ENCODE measurements at places on chromosomes 1 and 21.

DNA sequence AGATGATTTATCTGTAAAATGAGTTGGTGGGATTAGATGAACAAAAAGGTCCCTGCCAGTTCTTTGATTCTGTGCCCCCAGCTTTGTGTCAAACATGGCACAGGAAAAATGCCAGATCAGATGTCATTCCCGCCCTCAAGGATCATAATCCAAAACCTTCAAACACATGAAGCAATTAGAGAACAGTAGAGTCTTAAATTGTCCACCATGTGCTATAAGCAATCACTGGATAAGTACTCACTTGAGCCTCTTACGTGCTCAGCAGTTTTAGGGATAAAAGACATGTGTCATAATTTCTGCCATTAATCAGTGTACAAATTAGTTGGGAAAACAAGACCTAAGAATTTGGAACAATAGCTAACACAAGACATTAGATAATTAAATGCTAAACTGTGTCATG is 15.4 kb upstream of the KIAA0040 start:
- DNase-seq = no peak

- peak; percentile 78 for DNase-seq
Measured at GRCh38 chr1:90721210-90722194, 4.4 kb upstream of the BARHL2 start.

DNA sequence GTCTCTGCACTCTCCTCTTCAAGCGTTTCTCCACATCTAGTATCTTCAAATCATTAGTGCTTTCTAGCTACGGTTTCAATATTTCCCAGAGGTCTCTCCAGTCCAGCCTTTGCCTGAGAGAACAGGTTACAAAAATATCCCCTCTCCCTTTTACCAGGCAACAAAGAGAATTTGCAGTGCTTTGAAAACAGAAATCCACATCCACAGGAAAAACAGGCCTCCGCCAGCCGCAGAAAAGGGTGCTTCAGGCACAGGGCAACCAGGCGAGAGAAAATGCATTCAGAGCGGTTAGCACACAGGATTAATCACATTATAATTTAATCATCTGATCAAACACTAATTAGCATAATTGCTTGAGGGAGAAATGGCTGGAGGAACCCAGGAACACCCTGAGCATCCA is 13.8 kb downstream of the DSCAM start:
- no peak for DNase-seq

DNA sequence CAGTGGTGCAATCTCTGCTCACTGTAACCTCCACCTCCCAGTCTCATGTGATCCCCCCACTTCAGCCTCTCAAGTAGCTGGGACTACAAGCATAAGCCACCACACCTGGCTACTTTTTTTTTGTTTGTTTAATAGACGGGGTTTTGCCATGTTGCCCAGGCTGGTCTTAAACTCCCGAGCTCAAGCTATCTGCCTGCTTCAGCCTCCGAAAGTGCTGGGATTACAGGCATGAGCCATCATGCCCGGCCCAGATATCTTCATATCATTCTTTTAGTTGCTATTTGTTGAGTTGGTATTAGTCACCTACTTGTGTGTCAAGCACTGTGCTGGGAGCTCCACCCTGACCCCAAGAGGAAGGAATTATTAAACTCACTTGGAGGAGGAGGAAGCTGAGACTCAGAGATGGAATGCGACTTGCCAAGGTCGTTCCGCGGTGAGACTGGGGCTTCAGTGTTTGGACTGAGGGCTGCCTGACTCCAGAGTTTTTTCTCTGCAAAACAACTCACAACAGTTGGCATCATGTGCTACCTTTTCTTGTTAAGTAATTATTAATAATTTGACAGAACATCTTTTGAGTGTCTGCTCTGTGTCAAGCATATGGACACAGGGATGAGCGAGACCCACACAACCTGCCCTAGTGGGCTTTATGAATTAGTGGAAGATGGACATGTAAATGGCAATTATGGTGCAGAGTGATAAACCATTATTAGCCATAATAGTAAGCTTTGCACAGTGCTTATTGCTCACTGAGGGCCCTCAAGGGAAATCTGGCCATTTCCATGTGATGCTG is 132.0 kb downstream of the FOXD2 start:
- peak; percentile 73 for DNase-seq

DNA sequence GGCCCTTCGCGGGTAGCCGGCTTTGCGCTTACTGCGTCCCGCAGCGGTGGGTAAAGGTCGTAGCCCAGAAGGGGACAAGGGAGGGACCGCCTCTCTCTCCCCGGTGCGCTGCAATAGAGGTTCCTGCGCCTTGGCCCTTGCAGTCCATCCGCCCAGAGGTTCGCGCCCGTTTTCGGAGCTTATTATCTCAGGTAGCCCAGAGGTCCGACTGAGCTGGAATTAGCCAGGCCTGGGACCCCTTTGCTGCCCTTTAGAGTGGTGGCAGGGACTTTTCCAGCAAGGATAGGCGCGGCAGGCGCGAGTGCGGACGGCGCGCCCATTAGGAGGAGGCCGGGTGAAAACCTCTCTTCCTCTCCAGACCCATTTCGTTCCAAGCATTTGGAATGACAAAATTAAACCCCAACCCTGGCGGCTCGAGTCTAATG is 5.0 kb downstream of the LHX4 start:
- peak; percentile 67 for DNase-seq

DNA sequence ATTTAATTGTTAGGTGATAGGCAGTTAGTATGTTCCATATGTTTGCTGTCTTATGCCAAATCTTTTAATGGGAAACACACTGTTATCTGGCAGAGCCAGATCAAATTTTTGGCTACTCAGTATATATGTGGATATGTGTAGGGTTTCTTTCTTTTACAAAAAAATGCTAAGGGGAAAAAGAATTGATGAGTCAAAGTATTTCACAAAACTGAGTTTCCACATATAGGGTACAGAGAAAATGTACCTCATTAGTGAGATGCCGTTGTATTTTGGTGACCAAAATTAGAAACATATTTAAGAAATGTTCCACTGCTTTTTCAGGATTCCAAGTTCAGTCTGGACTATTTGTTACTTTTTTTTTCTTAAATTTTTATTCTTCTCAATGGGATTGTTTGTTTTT is 201.2 kb upstream of the PTGFR start:
- no peak for DNase-seq

DNA sequence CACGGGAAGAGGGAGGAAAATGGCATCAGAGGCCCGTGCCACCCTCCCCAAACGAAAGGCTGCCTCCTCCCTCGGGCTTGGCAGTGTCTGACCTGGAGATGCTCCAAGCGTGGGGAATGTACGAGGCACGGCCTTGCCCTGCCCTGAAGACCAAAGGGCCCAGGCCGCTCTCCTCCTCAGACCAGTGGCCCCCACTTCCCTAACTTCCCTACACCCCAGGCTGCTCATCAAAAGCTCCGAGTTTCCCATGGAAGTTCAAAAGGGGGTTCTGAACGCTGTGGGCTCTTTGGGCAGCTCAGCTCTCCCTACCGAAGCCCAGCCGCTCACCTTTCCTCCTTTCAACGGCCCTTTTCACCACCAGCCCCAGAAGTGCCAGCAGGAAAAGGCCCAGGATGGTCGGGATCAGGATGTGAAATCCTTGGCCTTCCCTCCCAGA is 11.8 kb downstream of the FCMR start:
- no peak for DNase-seq

DNA sequence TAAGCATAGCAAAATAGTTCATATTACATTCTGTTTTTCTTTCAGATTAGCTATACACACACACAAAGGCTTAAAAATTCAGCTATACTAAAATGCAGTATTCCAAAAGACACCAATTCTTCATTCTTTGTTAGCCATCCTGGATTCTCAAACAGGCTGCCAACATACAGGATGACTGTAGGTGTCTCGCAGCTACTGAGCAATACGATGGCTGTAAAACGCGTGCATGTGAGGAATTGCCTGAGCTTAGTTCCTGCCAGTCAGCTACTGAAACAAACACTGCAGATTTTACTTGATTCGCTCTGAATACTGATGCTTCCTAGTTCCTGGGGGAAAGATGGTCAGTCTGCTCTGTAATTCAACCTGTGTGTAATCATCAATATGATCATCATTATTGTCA is 24.7 kb upstream of the HMGN1 start:
- DNase-seq = peak; percentile 40

DNA sequence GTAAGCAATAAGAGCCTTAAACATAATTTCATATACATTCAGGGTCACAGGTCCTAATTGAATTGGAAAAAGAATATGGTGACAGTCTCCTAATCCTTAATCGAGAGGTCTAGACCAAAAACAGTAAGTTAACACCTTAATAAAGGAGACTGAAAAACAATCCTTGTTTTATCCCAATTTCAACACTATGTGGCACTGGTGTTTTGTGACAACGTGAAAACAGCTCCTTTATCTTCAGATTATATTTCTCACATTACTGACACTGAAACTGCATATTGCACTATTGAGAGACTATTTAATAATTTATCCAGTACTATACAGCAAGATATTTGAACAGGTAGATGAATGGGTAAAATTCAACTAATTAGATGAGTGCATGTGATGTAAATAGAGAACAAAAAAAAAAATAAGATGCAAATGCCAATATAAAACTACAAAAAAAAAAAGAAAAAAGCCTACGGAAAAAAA is 34.1 kb downstream of the TP53BP2 start:
- no peak for DNase-seq

DNA sequence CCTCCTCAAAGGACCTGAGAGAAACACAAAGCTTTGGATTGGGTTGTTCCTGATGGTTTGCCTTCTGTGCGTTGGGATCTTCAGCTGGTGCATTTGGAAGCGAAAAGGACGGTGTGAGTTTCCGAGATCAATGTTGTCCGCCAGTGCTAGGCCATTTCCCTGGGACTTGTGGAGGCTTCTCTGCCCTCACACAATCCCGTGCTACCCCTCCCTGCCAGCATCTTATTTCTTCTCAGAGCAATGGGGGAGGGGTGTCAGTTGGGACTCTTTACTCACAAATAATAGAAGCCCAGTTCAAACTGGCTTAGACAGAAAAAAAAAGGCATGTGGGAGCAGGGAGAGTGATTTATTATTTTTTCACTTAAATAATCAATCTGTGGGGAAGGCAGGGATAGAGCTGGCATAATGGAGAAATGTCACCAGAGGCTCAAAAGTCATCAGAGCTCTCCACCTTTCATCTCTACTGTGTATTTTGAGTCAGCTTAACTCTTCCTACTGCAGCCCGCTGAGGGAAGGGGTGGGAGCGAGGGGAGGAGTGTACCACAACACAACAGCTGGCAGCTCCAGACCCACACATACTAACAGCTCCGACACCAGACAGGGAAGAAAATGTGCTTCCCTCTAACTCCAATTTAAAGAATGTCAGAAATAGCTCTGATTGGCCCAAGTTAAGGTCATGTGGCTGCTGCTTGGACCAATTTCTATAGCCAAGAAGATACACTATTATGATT is 22.4 kb downstream of the LY9 start:
- DNase-seq = no peak

DNA sequence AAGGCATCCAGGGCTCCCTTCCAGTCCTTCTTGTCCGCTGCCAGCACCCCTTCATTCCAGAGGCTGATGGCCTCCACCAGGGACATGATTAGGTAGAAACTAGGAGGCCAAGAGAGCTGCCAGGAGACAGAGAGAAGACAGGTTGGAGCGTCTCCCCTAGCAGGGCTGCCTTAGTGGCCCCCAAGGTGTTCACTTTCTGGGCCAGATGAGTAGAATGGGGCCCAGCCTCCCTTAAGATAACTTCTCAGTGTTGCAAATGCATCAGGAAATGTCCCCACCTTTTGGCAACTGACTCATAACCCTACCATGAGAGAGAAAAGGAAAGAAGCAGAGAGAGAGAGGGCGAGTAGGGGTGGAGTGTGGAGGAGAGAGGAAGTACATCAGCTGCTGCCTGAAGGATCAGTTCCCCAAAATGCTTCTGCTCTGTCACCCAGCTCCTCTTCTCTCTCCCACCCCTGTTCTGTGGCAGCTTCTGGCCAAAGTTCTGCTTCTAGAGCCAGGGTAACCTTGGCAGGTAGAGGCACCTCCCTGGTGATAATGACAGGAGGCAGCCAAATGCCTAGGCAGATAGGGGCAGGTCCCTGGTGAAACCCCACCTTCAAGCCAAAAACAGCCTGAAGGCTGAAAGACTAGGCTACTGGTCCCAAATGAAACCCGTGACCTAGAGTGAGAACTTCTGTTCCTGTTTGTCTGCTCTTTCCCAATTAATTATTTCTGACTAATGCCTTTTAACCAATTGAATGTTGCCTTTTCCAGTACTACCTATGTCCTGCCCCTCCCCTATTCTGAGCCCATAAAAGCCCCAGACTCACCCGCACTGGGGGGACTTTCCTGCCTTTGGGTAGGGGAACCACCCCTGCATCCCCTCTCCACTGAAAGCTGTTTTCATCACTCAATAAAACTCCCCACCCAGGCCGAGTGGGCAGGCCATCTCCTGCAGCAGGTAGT is at the start of gene NCF2:
TSS of gene NCF2 (minus strand) at position 216 of the 948 bp plus-strand sequence. CDS start at position 86, 130 bp downstream.
- DNase-seq = no peak

GRCh38 chr1:46557403-46557802 is 6.0 kb upstream of the KNCN start:
- no peak for DNase-seq

DNA sequence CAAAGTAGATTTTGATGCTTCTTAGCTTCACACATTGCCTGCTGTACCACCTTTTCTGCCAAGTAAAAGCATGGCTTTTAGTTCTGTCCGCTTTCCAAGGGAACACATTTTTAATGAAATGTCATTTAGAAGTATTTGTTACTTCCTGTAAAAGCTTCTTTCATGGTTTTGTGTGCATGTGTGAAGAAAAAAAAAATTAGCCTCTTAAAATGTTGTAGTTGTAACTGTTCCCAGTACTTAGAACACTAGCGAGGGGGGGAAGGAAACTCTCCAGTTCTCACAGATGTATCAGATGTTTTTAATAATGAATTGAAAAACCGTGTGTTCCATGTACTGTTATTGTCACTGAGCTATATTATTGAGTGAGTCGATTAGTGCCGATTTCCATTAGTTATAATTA is 568.3 kb upstream of the ADGRL2 start:
- no peak for DNase-seq

DNA sequence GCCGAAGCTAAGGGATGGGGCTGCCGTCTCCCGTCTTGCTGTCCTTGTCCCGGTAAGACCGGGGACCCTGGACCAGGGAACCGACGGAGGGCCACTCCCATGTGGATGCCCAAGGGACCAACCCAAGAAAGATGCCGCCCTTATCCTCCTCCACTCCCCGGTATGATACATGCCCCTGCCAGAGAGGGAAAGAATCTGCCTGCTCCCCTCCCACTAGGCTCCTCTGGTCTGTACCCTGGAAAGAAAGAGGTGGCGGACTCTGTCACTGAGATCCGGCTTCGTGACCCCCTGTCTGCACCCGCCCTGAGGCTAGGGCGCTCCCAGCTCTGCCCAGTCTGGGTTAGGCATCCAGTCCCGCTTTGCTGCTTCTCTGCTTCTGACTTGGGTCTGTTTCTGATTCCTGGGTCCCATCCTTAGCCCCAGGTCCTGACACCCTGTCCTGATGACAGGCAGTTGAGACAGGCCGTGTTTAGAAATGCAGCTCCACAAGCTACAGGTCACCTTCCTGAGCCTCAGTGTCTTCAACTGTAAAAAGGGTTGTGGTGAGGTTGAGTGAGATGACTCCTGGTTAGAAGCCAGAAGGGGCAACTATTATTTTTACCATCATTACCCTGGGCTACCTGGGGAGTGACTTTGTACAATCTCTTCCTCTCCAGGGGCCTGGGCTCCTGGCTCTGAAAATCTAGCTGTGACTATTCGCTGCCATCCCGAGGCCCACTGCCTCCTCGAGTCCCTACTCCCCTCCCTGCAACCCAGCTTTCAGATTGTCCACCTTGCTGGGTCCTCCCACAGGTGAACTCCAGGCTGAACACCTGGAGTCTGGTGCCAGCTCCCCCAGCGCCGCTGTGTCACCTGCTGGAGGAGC is 3.7 kb downstream of the MATN1 start:
- no peak for DNase-seq

Data from H9 (cell line).